Fibroblast of skin of right biceps (primary cell): ENCODE measurements at places on chromosomes 4 and X.
A peak's percentile ranks its signal among the peaks of the same experiment; 100 is the strongest.

GRCh38 chr4:38128478-38129459 is 168.6 kb downstream of the PTTG2 start:
- DNase-seq: peak; percentile 40

- peak; percentile 21 for DNase-seq
Measured at GRCh38 chrX:21741869-21742701, 15.8 kb downstream of the SMPX start.

DNA sequence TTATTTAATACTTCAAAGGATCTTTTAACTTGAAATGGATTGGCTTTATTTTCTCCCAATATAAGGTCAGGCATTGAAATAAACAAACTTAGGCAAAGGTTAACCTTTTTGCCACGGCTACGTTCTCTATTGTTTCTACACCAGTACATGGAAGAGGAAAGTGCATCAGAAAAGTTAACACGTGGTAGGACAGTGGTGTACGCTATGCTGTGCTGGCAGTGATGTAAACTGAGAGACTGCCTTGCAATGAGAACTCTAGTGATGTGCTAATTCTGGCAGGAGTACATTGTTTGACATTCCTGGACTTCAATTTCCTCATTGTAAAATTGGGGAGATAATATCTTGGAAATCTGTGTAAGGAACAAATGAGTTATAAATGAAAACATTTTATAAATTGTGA is 208.2 kb downstream of the TMA16 start:
- DNase-seq: peak; percentile 27

DNA sequence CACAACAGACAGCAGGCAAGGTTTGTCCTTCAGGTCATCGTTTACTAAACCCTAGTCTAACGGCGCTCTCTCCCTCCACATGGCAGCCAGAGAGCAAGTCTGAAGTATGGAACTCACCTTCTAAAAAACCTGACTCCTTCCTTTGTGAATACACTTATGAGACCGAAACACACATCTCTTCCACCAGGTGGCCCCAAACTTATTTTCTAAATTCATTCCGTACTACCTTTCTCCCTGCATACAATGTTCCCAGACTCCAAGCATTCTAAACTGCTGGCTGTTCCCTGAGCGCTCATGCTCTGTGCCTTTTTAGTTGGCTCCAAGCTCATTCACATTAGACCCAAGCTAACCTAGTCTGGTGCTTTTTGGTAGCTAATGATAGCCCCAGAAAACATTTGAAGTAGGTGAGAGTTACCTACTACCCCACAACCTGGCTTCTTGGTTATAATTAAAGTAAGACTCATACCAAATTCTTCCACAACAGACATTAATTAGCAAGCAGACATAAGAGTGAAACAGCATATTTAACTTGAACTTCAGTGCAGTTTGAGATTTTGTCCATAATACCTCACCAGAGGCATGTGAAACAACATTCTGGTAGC is 67.6 kb upstream of the DCLK2 start:
- peak; percentile 76 for DNase-seq

GRCh38 chr4:119302073-119302832 is 19.7 kb downstream of the FABP2 start:
- DNase-seq: no peak

DNA sequence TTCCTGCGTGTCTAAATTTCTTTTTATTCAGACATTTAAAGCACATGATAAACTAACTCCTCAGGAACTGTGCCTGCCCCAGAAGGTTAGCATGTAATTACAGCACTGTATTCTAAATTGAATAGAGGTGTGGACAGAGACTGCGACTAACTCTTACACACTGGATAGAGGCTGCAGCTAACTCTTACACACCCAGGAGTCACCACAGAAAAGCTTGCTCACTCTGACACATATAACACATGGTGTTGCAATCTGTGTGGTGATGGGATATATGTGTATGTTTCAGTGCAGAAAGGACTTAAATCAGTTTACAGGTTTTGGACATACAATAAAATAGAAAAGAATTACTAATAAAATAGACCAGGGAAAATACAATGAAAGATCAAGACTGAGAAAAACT is 41.5 kb downstream of the SMAD1 start:
- DNase-seq: peak; percentile 34

- peak; percentile 56 for DNase-seq
Measured at GRCh38 chr4:142452161-142452855, 393.8 kb downstream of the INPP4B start.

DNA sequence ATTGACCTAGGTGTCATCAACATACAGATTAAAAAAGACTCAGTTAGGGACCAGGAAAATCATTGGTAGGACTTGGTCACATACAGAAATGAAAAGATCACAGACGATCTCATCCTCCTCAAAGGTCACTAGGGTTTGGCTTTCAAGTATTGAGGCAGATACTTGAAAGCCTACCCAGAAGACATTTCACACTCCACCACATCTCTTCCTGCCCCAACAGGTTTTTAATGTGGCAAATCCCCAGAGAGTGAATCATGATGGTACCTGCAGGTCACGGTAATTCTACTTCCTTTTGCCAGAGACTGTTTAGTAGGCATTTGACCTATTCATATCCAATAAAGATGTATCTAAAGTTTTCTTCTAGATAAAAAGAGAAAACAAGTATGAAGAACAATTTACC is 44.1 kb downstream of the INPP4B start:
- DNase-seq: no peak

- peak; percentile 86 for DNase-seq
Measured at GRCh38 chr4:74228691-74229640, 71.0 kb downstream of the MTHFD2L start.

DNA sequence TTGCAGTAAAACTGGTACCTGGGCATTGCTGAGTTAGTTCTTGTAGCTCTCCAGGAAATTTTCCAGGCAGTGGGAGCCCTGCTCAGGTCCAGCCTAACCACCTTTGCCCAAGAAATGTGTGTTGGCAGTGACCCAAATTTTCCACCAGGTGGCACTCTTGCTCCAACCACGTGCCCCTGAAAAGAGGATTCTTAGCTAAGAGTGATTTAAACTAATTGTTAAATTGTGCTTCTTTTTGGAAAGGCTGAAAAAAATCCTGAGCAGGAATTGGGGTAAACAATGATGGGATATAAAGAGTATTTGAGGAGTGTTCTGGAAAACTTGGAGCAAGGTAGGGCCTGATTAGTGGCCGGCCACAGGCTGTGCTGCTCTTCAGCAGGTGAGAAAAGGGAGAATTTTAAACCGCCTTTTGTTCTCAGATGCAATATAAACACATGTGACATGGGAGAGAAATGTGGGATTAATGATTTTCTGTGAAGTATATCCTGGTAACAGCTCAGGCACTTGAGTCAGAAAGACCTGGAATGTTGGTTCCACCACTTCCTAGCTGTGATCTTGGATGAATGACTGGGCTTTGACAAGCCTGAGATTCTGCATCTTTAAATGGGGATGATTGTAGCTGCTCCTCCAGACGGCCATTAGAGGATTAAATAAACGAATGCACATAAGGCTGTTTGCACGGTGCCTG is 219.6 kb downstream of the PTTG2 start:
- peak; percentile 84 for DNase-seq

GRCh38 chr4:154551872-154552686 is 1.9 kb upstream of the PLRG1 start:
- peak; percentile 77 for DNase-seq

- no peak for DNase-seq
Measured at GRCh38 chr4:128600410-128600809, 209.1 kb upstream of the JADE1 start.

DNA sequence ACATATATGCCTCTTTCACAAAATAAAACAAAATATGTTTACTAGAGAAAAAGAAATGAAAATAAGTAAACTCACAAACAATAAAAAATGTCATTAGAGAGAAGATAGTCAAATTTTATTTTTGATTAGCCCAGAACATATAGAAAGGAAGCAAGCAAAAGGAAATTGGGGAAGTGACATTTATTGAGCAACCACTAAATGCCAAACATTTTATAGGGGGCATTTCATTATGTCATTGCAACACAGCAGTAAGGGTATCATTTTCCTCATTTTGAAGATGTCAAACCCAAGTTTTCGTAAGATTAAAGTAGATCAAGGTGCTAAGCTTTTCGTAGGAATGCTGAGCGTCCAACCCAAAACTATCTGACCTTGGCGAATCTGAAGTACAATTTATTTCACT is 1331.5 kb upstream of the PABPC4L start:
- no peak for DNase-seq

DNA sequence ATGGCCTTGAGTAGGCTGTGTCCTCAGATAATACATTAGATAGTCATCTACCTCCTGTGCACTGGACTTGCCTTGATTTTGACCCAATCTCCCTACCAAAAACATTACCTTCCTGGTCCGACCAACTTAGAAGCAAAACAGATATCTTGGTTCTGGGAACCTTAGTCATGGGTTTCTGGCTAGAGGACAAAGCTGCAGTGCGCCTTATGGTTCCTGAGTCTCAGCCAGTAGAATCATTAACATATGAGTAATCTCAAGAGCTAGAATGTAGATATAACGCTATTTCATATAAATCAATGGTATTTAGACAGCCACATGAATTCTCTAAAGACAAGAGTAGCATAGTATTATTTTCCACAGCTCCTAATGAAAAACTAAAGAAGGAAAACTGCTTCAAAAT is 83.1 kb downstream of the GRIA3 start:
- DNase-seq: peak; percentile 79

GRCh38 chrX:102934624-102935023 is 2.4 kb upstream of the RAB40AL start:
- peak; percentile 13 for DNase-seq

GRCh38 chrX:16566571-16566970 is 83.4 kb upstream of the S100G start:
- DNase-seq: no peak

- DNase-seq: peak; percentile 18
Measured at GRCh38 chr4:40865696-40866095, 115.9 kb downstream of the NSUN7 start.

DNA sequence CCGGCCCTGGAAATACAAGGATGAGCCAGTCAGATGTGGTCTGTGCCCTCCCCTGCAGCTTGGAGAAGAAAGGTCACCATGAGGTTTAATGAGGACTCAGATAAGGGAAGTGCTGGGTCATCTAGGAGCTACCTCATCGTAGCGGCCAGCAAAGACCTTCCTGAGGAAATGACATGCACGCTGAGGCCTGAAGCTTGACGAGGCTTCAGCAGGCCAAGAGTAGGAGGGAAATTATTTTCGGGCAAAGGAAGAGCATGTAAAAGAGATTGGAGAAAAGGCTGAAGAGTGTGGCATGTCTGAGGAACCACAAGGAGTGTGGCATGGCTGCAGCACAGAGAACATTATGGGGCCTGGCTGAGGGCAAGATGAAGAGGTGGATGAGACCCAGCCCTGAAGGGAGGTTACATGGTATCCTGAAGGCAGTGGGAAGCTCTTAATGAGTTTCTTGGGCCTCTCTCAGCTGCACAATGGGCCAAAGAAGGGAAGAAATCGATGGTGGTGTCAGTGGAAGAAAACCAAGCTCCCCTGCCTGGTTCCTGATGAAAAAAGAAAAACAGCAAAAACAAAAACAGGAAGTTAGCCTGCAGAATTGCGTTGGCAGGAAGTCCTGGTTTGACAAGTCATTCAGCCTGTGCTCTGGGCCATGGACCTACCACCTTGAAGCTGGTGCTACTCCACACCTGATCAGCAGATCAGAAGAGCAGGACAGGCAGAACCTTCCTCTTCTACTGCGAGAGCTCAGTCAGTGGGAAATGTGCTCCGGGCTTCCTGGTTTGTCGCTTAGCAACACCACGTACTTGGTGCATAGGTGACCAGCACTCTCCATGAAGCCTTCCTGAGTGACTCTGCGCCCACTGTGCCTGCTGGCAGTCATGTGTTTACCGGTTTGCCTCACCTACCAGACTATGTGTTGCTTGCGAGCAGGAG is 134.5 kb upstream of the KLF3 start:
- no peak for DNase-seq

GRCh38 chrX:13473442-13474163 is 95.8 kb upstream of the EGFL6 start:
- no peak for DNase-seq

- DNase-seq: no peak
Measured at GRCh38 chr4:10441512-10441911, 15.7 kb downstream of the ZNF518B start.

DNA sequence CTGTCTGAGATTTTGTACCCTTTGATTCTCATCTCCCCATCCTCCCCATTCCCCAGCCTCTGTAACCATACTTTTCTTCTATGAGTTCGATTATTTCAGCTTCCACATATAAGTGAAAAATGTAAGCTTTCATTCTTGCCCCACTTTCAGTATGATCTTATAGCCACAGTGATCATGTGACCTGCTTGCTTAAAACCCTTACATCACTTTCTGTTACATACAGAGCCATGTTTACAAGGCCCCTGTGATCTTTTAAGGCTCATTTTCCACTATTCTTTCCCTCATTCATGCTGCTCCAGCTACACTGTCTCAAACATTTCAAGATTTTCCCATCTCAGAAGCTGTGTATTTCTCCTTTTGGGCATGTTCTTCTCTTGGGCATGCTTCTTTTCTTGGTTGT is 147.7 kb downstream of the DCK start:
- DNase-seq: no peak

DNA sequence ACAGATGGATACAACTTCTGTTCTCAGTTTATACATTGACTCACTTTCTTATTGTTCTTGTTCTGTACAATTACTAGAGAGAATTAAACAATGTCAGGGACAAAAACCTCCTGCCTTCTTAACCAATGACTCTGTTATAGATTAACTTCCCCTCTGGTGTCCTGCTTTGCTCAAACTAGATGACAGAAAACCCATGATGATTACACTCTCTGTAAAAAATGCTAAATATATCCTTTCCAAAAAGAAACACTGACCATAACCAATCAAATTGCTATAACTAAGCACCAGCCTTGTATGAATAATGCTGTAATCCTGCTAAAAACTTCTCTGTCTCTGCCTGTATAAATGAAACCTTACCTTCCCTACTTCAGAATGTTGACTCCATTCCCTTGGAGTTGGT is 29.8 kb upstream of the IL13RA2 start:
- DNase-seq: peak; percentile 67

DNA sequence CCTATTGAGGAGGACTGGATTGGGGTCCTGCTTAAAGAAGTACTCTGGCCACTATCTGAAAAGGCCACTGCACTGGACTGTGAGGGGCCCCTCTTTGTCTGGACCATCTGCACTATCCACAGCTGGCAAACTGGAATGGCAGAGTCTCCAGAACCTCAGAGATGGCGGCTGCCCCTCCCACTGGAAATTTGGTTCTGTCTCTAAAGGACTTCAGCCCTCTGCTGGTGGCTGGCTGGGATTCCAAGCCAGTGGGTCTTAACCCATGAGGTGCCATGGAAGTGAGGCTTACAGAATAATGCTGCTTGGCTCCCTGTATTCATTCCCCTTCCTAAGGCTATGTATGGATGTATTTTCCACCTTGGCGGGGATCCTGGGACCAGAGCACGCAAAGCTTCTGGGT is 41.6 kb upstream of the CYLC1 start:
- no peak for DNase-seq

- no peak for DNase-seq
Measured at GRCh38 chr4:163534056-163534455, 39.6 kb downstream of the TMA16 start.

DNA sequence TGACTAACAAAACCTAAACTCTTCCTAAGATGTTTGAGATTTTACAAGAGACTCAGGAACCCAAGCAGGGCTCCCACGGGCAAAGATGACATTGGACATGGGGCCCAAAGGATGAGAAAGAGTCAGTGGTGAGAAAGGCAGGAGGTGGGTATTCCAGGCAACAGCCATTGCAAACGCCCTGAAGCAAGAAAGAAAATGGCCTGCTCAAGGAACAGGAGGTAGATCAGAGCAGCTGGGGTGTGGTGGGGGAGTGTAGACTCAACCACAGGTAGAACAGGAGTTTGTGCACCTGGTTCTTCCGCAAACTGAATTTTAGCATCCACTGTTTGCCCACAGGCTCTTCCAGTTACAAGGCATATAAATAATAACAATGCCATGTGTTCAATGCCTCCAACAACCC is 3.3 kb downstream of the PPP2R2C start:
- DNase-seq: no peak

GRCh38 chr4:22686141-22686540 is 6.6 kb upstream of the GBA3 start:
- DNase-seq: peak; percentile 20
